Psoas muscle (tissue), 8 donors: ENCODE measurements at places on chromosomes 5 and 9. TPM values are rescaled to one million over a fixed set of nuclear protein-coding genes. Genes with fewer than 3 reads are reported as not detected.

C9orf153 gene
- not detected for total RNA-seq

MARCOL gene
- not detected for total RNA-seq

FOXD4L5 gene
- 0.08 TPM for total RNA-seq

AK6 gene
- 59.9 TPM for total RNA-seq

OR1J2 gene
- total RNA-seq, result not detected

PHF24 gene
- 0.04 TPM for total RNA-seq

DNA sequence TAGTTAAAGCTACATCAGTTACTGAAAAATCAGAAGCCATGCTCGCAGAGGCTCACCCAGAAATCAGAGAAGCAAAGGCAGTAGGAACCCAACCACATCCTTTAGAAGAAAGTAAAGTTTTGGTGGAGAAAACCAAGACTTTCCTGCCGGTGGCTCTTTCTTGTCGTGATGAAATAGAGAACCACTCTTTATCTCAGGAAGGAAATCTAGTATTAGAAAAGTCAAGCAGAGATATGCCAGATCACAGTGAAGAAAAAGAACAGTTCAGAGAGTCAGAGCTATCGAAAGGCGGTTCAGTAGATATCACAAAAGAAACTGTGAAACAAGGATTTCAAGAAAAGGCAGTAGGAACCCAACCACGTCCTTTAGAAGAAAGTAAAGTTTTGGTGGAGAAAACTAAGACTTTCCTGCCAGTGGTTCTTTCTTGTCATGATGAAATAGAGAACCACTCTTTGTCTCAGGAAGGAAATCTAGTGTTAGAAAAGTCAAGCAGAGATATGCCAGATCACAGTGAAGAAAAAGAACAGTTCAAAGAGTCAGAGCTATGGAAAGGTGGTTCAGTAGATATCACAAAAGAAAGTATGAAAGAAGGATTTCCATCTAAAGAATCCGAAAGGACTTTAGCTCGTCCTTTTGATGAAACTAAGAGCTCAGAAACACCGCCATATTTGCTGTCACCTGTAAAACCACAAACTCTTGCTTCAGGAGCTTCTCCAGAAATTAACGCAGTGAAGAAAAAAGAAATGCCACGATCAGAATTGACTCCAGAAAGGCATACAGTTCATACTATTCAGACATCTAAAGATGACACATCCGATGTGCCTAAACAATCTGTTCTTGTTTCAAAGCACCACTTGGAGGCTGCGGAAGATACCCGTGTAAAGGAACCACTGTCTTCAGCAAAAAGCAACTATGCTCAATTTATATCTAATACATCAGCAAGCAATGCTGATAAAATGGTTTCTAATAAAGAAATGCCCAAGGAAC, 47.2 kb downstream of the CMYA5 start:
- DNase-seq, result no peak

DNA sequence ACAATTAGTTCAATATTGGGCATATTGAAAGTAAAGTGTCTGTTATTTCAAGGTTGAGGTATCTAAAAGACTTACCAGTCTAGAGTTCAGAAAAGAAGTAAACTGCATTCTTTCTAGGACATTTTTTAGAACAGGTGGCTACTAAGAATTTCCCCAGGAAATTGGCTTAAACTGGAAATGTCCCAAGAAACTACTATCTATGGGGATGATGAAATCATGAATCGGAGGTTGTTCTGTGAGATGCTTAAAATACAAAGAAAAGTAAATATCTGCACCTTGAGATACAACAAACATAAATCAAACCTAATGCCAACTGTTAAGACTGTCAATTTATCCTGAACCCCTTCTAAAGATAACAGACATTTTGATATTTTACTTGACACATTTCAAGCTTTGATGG, 226.5 kb upstream of the NREP start:
- DNase-seq, result no peak

DNA sequence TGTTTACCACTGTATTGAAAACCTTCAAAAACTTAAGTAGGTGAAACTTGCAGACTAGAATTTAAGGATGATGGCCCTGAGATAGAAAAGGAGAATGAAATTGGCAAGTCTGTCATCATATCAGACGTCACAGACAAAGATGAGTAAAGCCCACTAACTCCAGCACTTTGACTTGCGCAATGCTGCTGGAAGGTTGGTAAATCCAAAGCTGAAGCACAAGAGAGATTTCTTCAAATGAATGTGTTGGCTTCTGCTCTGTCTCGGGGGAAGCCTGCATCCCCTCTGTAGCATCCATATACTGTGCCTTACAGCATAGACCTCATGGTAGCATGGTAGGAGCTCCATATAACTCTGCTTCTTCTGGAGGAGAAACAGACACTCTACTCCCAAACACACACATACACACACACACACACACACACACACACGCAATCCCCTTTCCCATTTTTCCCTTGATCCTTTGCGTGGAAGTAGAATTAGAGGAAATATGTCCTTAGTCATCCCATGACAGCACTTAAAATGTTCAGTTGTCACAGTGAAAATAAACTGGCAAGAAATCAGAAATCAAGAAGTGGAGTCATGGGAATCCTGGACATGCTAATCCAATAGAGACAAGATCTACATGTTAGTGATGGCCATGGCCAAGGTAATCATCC, 241.5 kb downstream of the NR3C1 start:
- DNase-seq, result peak; percentile 68

GRCh38 chr9:116800885-116801284, 113.8 kb downstream of the TRIM32 start:
- DNase-seq, result no peak

DNA sequence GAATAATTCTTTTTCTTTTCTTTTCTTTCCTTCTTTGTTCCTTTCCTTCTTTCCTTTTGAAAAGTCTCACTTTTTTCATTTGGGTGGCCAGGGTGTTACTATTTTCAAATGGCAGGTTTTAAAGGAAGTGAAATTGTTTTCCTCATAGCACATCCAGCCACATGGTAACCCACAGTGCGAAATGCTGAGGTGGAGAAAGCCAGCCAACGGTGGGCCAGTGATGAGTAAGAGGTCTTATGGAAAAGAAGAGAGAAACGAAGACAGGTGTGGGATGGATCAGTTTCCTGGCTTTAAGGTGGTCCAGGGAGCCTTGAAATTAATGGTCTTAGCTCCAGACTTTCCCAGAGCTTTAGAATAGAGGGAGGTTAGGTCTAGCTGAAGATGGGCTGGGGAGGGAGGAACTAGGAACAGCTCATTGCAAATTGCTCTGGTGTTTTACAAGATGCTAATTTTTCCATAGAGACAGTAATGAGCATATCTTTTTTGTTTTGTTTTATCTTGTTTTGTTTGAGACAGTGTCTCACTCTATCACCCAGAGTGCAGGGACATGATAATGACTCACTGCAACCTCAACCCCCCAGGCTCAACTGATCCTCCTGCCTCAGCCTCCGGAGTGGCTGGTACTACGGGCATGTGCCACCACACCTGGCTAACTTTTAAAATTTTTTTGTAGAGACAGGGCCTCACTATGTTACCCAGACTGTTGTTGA, 17.8 kb downstream of the ITK start:
- DNase-seq, result no peak

DNA sequence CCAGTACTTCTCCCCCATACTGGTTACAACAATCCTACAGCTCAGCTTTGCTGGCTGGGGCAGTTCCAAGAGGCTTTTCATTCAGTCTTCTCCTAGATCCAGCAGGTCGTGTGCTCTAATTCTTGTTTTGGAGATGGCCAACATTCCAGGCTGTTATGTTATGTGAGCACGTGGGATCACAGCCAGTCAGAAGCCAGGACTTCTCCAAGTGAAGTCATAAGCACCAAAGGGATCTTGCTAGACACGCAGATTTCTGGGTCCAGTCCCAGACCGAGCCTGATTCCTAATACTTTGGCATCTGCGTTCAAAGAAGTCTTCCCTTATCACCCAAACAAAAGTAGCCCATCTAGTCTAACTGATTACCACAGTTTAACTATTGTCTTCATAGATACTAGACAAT, 1.4 kb upstream of the LARP1 start:
- peak; percentile 74 for DNase-seq

DNA sequence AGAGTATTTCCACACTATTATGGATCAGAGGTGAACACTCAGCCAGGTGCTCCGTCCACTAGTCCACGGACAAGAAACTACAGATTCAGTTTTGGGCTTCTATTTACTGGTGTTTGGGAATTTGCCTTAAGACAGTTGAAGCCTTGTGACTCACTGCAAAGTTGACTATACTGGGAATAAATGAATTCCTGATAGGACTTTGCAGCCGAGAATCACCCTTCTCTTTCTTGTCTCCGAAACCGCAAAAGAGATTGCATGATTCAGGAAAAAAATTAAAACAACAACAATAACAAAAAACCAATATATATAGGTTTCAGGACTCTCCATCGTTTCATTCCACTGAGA, 716 bp downstream of the TMEM171 start:
- DNase-seq, result no peak

DNA sequence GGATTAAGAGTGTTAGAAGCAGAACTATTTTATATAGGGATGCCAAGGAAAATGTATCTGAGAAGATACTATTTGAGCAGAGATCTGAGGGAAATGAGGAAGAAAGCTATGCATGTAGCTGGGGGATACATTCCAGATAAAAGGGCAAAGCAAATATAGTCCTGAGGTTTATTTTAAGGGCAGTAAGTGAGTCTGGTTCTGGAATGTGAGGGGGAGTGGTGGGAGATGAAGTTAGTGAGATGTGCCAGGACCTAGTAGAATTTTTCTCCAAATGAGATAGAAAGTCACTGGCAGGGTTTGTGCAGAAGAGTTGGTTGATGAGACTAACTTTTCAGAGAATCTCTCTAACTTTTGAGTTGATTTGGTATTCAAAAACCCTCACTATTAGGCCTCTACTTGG, 374.7 kb downstream of the ADGRV1 start:
- DNase-seq, result no peak

DNA sequence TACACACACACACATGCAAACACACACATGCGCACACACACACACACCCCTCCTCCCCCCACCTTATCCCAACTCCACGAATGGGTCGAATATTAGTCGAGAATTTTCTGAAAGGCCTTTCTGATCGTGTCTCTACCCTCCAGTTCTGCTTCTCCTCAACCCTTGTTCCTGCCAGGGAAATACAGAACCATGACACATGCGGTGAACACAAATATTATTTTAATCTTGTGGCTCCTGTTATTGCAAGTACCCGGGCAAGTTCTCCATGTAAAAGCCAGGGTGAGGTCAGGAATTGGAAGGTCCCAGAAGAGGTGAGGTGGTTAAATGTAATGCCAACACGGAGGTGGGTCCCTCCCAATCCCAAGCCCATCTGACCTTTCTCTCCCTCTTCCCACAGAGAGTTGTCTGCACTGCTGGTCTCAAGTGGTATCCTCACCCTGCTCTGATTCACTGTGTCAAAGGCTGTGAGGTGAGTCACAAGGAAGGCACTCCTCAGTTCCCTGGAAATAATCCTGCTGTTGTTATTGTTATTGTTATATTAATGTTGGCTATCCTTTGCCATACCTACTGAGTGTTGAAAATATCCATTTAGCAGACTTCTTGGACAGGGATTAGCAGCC, 223.7 kb downstream of the PAPPA start:
- DNase-seq, result no peak

DNA sequence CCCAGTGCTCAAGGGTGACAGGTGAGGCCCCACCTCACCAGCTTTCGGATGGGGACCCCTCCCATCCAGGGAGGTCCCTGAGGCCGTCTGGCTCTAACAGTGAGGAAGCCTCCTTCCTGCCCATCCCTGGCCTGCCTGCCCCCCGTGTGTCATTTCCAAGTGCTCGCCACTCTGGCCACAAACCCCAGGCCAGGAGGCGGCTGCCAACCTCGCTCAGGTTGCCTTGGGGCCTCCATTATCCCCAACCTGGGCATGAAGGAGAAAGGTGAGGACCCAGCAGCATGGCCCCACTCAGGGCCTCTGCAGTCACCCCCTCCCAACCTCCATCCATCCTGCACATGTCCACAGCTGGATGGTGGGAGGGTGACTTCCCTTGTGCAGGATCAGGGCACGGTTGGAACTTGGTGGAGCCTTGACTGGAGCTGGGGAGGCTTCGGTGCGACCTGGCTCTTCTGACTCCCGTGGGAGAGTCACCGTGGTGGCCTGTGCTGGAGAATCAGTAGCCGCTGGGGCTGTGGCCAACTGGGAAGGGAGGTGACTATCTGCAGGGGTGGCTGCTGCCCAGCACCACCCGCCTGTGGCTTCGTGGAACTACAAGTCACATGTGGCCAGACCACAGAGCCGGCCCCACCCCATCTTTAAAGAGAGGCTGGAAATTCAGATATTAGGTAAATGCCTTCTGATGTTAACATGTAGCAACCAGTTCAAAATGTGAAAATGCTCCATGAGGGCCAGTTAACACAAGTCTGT, 37.5 kb upstream of the GFPT2 start:
- DNase-seq, result no peak
